ENCODE measurements at places on chromosomes 13 and 19.

DNA sequence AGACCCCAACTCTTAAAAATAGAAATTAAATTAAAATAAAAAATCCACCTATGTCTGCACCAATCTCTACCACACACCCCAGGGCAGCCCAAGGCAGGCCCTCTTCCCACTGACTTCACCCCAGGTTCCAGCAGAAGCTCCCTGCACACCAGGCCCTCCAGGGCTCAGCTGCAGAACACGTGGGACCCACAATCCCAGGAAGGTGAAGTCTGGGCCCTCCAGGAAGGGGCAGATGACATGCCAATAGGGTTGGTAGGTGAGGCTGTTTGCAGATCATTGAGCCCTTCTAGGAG lies 19.2 kb upstream of the VSTM2B start:
- DNase-seq: no peak

DNA sequence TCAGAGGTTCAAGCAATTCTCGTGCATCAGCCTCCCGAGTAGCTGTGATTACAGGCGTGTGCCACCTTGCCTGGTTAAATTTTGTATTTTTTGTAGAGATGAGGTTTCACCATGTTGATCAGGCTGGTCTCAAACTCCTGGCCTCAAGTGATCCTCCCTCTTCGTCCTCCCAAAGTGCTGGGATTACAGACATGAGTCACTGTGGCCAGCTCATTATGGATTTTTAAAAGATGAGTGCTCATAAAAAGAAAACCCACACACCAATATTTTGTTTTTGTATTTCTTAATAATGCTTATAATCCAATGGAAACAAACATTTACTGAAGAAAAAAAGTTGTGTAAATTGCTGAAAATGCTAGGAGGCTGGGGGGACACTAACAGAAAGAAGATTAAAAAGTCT lies 5.0 kb upstream of the MICU2 start:
- no peak for DNase-seq

DNA sequence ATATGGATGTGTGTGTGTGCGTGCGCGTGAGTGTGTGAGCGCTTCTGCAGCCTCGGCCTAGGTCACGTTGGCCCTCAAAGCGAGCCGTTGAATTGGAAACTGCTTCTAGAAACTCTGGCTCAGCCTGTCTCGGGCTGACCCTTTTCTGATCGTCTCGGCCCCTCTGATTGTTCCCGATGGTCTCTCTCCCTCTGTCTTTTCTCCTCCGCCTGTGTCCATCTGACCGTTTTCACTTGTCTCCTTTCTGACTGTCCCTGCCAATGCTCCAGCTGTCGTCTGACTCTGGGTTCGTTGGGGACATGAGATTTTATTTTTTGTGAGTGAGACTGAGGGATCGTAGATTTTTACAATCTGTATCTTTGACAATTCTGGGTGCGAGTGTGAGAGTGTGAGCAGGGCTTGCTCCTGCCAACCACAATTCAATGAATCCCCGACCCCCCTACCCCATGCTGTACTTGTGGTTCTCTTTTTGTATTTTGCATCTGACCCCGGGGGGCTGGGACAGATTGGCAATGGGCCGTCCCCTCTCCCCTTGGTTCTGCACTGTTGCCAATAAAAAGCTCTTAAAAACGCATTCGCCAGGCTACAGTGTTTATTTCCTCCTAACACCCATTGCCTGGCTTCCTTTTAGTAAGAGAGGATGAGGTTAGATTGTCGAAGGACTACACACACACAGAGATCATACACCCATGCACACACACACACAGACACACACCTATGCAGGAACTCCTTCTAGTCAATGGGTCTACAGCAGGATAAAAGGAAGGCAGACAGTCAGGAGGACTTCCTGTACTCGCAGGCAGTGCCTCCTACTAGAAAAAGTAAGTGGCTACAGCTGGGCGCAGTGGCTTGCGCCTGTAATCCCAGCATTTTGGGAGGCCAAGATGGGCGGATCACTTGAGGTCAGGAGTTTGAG lies 7.1 kb downstream of the FOSB start:
- DNase-seq: no peak

DNA sequence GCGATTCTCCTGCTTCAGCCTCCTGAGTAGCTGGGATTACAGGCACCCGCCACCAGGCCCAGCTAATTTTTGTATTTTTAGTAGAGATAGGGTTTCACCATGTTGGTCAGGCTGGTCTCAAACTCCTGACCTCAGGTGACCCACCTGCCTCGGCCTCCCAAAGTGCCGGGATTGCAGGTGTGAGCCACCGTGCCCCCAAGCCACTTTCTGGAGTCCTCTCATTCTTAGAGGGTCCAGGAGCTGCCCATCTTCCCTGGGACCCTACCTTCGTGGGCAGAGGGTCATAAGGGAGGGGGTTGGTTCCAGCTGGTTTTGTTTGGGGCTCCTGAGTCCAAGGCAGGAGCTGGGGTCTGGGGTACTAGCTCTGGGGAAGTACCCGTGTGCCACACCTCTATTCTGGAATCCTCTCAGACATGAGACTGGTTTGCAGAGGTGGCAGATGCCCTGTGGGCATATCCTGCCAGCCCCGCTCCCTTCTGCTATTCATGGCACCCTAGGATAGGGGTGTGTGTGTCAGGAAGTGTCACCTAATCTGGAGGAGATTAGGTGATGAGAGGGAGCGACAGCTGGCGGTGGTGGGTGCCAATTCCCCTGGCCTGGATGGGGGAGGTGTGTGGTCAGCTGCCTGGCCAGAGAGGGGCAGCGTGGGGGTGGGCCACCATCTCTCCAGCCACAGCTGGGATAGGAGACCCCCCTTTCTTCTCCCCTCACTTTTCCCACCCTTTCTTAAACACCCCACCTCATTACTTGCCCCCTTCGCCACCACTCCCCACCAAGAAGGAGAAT lies 2.1 kb downstream of the PRMT1 start:
- no peak for DNase-seq

DNA sequence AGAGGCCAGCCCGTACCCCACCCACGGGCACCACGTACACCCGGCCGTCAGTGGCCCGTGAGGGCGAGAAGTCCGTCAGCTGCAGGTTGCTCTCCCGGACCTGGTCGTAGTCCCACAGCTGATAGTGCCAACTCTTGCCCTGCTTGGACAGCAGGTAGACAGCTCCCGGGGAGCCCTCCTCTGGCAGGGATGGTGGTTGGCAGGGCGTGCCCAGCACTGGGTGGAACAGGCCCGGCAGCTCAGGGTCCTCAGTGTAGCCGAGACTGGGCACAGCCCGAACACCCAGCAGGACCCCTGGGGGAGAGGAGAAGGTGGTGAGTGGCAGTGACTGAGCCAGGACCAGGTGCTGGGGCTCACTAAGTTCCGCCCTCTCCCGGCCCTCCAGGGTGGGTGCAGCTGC lies 7.8 kb downstream of the ACTMAP start:
- DNase-seq: no peak

- DNase-seq: no peak
These were observed 1124.2 kb downstream of the SLITRK1 start for GRCh38 chr13:82758044-82758443.

- no peak for DNase-seq
These were observed at the start of gene NALCN for GRCh38 chr13:101416181-101417042. Gene NALCN (minus strand): TSS chr13:101416508. CDS start chr13:101399126, 17,382 bp downstream.

DNA sequence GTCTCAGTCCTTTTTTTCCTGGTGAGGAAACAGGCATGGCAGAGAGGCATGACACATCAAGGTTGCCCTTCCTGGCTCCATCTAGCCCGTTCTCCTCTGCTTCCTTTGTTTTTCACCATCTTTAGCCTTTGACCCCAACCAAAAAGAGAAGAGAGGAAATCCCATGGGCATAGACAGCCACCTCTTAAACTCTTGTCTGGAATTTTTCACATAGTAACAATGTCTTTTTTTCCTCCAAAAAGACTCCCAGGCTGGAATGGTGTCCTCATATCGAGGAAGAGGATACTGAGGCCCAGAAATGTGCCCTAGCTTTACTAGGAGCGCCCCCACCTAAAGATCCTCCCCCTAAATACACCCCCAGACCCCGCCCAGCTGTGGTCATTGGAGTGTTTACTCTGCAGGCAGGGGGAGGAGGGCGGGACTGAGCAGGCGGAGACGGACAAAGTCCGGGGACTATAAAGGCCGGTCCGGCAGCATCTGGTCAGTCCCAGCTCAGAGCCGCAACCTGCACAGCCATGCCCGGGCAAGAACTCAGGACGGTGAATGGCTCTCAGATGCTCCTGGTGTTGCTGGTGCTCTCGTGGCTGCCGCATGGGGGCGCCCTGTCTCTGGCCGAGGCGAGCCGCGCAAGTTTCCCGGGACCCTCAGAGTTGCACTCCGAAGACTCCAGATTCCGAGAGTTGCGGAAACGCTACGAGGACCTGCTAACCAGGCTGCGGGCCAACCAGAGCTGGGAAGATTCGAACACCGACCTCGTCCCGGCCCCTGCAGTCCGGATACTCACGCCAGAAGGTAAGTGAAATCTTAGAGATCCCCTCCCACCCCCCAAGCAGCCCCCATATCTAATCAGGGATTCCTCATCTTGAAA lies at the start of gene GDF15:
Gene GDF15 (plus strand): TSS at position 484 of the 868 bp plus-strand sequence. CDS start 32 bp downstream, at position 516.
- DNase-seq: no peak

- no peak for DNase-seq
These were observed 7.6 kb downstream of the MTIF3 start for GRCh38 chr13:27442797-27443196.

DNA sequence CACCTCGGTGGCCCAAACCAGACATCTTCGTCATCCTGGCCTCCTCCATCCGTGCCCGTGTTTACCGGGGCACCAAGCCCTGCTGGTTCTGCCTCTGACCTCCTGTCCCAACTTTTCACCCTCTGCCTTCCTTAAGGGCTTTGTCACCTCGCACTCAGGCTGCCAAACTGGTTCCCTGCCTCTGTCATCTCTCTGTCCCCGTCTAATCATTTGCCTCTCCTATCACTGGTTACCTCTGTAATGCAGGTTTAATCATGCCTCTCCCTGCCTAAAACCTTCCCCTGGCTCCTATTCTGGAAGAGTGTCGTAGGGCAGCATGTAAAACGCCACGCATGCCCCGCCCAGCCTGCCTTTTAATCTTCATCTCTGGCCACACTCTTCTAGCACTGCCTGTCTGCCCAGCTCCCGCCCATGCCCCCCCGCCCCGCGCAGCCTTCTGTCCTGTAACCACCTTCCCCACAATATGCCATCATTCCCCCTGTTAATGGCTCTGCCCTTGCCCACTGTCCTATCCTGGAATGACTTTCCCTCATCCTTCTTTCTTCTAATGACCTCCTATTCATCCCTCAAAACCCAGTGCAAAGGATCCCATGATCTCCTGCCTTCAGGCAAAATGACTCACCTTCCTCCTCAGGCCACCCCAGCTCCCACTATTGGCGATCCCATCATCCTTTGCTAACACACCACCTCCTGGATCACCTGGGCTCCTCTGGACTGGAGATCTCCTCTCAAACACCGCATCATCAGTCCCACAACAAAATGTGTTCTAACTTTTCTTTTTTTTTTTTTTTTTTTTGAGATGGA lies 66.7 kb downstream of the PEX11G start:
- no peak for DNase-seq

DNA sequence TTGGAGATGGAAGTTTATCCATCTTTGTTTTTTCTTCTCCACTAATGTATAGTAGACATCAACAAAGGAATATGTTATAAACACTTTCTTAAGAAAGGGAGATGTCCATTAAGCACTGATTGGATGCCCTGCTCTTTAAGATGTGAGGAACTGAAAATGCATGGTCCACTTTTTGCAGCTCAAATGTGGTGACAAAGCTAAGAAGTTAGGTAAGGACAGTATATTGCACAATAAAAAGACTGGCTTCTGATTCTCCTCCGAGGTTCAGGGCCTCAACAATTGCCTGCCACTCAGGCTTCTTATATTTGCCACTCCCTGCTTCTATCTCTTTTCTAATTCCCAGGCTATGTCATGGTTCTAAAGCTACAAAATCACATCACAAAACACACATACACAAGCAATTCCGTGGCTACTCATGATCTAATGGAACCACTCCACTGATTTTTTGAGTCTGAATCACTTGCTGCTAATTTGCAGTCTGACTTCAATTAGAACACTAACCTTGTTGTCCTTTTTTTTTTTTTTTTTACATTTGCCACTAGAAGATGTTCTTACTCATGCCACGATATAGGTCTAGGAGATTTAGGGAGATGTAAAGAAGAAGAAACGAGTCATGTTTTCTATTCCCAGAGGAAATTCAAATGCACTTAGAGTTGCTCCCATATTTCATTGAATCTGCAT lies 29.6 kb upstream of the TNFSF11 start:
- no peak for DNase-seq

DNA sequence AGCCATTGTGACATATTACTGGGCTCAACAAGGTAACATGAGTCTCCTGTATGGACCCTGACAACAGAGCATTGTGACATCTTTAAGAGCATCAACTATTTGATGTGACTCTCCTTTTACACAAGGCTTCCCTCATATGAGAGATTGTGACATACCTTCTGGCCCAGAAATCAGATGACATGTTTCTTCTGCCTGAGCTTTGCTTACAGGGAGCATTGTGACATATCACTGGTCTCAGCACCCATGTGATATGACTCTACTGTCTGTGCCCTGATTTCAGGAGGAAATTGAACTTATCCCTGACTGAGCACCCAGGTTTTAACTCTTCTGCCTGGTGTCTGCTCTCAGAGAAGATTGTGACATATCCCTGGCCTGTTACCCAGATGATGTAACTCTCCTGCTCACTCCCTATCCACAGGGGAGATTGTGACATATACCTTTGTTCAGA lies 15.9 kb upstream of the ZNF681 start:
- no peak for DNase-seq

DNA sequence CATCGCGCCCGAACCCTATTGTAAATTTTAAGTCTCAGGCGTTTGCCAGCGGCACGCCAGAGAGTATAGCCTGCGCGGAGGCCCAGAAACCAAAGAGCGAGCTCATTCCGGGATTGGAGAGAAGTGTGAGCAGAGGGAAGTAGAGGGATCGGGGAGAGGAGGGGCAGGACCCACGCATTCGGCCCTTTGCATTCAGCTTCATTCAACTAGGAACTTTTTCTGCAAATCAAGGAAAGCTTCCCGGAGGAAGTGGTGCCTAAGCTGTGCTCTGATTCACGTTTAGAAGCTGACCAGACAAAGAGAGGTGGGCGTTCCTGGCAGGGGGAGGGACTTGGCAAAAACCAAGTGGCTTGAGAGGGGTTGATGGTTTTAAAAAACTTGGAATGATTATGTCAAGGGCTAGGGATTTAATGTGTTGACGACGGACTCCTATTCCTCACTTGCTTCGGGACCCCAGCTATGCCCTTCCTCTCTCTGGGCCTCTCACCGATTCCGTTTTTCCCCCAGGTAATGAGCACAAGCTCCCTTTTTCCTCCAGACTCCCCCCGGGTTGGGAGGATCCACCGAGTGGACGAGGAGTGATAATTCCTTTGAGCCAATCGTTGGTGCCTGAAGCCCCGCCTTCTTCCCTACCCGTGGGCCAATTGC lies 811 bp upstream of the PRMT1 start:
- DNase-seq: peak; percentile 46

DNA sequence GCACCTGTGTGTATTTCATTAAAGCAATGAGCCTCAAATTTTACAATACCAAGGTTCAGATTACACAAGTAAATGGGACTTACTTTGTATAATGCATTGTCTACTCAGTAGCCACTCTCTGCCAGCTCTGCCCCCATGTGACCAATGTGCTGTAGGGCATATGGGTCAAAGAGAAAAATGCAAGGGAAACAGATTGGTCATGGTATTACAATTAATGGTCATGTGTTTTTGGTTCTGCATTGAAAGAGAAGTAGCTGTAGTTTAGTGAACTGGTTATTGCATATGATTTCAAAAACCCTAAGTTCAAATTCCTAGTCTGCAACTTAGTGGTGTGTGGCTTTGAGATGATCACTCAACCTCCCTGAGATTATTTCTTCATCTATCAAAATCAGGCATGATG lies 545.4 kb downstream of the SUCLA2 start:
- DNase-seq: no peak

GRCh38 chr13:66139701-66140100 lies 1090.4 kb downstream of the PCDH9 start:
- DNase-seq: no peak
